ENCODE measurements at places on chromosomes 4 and X.

DNA sequence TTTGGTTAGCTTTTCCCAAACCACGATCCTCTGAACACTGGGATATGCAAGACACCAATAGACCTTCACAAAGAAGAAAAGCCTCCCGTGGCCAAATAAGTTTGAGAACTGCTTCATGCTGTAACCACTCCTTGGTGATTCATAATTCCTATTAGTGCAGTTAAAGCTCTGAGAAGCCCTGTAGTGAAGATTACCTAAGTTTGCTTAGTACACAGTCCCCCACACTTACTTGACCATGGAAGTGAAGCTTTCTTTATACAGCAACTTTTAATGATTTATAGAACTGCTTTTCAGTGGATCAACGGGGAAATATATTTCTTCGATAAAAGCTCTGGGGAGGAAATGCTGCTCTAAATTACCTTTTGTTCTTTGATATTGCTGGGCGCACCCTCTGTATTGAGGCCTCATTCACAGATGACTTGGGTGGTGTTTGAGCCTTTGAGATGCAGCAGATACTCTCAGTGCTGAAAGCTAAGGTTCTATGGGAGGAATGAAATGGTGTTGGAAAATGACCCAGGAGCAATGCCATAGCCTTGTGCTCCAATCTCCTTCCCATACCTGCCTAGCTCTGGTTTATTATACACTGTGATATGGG lies 67.4 kb downstream of the CBLL2 start:
- DNase-seq: no peak

GRCh38 chr4:162838671-162839070 lies 328.0 kb downstream of the NAF1 start:
- no peak for DNase-seq

DNA sequence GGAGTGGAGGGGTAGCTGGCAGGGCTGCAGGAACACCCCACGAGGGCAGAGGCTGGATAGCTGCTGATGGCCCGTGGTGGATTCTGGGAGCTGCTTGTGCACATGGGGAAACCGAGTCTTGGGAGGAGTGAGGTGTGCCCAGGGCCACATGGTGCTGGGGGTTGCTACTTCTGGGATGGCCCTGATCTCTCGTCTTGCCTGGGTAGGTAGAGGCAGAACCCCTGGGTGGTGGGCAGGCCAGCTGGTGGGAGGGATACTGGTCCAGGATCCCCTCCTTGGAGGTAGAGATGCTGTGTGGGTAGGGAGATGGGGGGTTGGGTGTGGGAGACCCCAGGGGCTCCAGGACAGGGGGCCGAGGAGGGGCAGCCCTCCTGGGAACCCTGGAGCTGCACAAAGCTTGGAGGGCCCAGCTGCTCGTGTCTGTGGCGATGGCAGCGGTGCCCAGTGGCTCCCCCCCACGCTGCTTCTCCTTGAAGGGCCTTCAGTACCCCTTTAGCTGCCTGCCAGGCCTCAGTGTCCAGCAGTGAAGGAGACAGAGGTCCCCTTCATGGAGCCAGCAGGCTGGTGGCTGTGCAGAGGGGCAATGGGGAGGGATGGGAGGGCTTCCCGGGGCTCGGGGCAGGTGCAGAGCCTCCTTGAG lies 3.2 kb downstream of the NAT8L start:
- no peak for DNase-seq

DNA sequence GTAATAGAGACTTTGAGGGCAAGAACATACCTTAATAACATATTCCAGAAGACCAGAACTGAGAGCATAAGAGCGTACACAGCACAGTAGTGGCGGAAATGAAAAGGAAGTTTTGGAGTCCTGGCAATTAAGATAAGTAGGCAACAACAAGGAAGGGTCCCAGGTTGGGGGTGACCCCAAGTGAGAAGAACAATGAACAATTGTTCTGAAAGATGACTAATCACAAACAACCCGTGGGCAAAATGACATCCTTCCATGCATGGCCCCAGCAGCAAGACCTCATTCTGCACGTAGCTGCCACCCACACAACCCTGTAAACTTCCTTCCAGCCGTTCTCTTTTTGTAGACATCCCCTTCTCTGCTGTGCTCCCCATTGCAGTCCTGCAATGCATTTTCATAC lies 384.4 kb upstream of the PABPC4L start:
- DNase-seq: no peak

DNA sequence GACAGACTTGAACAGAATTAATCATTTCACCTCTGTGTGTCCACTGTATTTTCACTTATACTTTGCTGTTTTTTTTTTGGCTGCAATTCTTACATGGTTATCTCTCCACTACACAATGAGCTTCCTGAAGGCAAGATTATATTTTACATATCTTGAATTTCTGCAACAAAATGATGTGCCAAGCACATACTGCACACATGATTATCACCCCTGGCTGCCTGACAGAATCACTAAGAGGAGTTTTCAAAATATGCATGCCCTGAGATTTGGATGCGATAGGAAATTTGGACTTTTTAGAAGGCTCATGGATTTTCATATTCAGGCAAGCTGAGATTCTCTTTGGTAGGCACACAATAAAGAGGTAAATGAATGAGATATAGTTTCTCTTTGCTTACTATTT lies 1162.1 kb upstream of the IGFBP7 start:
- DNase-seq: no peak

DNA sequence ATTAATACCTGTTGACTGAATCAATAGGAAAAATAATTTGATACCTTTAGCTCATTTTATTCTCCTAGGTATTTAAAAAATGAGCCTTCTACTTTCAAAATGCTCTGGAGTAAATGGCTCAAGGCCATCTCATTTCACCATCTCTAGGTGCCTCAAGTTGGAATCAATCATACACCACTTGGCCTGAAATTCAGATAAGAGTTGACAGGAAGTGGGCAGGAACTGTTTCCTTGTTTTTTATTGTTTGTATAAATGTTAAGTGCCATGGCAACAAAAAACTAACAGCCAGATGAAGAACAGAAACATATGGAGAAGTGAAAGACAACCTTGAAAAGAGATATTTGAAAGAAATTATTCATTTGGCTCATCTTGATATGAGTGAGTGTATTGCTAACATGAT lies 12.4 kb downstream of the LIMCH1 start:
- DNase-seq: no peak

- no peak for DNase-seq
Measured at GRCh38 chr4:35541146-35541887, 703.0 kb downstream of the ARAP2 start.

GRCh38 chrX:136115126-136115903 lies 32.0 kb upstream of the FHL1 start:
- DNase-seq: no peak

DNA sequence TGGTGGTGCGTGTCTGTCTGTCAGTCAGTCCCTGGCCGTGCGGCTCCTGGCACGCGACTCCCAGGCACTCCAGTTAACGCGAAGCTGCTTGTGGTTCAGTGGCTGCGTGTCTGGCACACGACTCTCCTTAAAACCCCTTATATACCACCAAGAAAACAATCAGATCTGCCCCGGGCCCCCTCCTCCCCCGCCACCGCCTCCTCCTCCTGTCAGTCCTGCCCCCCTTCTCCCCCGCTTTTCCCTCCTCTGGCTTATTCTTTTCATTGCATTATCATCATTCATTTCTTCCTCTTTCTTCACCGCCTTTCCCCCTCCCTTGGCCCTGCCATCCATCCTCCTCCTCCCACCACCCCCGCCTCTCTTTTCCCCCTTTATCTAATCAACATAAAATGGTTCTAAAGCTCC lies at the start of gene NEUROG2:
Gene NEUROG2 (minus strand): TSS at position 115 of the 405 bp plus-strand sequence. CDS start 705 bp downstream, outside the sequence.
- DNase-seq: no peak

- DNase-seq: no peak
Measured at GRCh38 chr4:8585186-8585585, 5.0 kb downstream of the GPR78 start.

DNA sequence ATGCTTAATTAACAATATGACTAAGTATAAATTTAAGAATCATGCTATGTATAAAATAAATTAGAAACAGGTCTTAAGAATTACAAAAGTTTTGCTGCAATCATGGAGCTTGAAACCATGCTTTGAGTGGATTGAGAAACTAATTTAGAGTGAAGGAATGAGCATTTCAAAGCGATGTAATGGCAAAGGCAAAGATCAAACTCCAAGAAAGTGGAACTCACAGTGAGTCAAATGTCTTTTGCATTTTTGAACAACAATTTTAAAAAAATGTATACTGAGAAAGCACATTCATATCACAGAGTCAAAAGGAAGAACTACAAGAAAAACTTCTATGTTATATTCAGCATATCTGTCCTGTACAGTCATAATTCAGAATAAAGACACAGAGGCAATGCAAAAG lies 6.6 kb downstream of the GPRIN3 start:
- DNase-seq: no peak

DNA sequence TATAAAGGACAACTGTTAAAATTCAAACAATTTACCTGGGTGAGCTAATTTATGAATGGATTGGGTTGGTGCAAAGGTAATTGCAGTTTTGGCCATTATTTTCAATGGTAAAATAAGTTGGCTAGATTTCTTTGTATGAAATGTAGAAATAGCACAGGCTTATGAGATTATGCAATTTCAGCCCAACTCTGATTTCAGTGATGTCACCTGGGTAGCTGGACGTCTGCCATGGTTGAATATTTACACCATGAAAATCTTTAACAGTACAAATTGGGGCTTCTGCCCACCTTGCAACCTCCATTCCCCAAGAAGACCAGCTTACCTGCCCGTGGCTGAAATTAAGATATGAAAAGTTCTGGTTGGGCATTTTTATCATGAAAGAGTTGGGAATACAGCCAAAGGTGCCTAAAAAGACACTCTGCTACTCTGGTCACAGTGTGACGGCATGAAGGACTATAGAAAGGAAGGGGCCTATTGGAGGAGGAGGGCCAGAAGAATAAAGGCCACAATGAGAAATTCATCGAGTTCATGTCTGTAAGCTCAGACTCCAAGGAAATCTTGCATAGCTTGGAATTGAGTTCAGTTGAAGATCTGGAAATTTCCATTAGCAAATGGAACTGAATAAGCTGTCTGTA lies 29.7 kb downstream of the EGF start:
- DNase-seq: no peak

- DNase-seq: no peak
Measured at GRCh38 chr4:168787334-168787733, 222.7 kb downstream of the CBR4 start.

- no peak for DNase-seq
Measured at GRCh38 chrX:13666836-13667235, 13.9 kb downstream of the TCEANC start.

DNA sequence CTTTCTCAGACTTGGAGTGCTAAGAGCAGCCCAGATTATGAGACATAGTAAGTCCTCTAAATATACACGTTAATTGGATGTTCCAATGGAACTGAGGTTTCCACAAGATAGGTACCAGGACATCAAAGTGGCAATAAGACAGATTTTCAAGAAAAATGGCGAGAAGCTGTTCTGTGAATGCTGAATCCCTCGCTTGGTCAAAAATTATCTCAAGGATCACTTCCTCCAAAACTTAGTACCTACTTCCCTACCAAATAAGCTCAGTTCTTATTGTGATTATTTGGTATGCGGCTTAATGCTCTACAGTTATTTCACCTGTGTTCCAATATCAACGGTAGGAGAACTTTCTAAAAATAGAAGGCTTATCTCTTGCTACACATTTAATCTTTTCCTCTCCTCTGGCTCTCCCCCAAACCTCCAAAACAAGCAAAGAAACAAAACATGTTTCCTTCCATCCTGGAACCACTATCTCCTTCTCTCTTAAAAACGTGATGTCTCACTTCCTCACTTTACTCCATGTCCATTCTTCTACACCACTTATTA lies 14.7 kb downstream of the PDGFC start:
- no peak for DNase-seq

DNA sequence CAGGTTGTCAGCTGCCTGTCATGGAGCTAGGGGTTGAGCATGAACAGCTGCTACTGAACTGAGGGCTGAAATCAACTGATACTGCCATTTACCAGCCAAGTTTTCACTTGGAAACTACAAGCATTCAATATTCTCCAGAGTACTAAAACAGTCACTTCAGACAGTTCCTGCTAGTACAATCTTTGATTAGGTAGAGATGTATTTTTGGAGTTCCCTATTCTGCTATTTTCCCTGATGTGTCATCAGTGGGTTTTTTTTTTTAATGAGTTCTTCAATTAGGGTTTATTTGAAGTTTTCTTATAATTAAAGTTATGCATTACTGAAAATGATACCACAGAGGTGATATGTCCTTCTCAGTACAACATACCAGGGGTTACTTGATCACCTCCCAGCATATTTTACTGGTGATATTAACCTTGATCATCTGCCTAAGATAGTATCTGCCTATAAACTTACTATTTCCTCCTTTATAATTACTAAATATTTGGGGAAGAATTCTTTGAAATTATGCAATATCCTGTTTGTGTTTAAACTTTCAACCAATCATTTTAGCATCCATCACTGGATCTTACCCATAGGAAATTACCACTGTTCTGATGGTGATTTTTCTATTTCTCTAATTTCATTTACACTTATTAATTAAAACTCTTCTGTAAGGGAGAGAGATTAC lies 13.6 kb downstream of the PDCL2 start:
- DNase-seq: no peak

- DNase-seq: peak; percentile 71
Measured at GRCh38 chr4:140158365-140159030, 4.5 kb upstream of the MAML3 start.

- DNase-seq: no peak
Measured at GRCh38 chrX:149993989-149994388, 55.7 kb upstream of the EOLA2 start.

- no peak for DNase-seq
Measured at GRCh38 chrX:72712094-72712755, 1.9 kb downstream of the PHKA1 start.

DNA sequence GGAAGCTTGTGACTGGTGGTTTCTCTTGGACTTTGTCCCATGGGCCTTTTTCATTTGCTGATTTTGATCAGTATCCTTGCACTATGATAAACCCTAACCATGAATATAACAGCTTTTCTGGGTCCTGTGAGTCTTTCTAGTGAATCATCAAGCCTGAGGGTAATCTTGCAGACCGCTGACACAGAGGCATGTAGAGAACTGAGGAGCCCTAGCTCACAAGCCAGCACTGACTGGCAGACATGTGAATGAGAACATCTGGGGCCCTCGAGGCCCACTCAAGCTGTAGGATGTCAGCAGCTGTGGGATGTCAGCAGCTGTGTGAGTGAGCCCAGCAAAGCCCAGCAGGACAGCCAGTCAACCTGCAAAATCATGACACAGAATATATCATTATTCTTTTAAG lies 36.7 kb downstream of the HMGB3 start:
- DNase-seq: no peak

GRCh38 chr4:176393306-176394013 lies 73.7 kb downstream of the SPCS3 start:
- DNase-seq: no peak

DNA sequence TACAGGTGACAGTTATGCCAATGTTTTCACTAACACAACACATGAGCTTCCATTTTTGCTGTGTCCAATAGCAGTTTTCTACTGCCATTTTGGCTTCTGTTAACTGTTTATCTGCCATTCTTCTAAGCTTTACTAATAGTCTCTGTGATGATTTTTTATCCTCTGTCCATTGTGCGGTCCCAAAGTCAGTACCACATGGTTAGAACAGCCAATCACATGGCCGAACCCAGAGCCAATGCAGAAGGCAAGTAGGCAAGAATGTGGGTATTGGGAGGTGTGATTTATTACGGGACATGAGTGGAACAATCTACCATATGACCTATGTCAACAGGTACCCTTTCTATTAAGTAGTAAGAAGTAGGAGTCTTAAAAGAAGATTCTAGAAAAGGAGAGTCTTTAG lies 61.5 kb downstream of the GRIA2 start:
- no peak for DNase-seq

All from NCI-H2081 treated with DMSO at 0.1 percent for 48 hours (cell line).